Erythroblast (primary cell): ENCODE measurements at places on chromosomes 12 and 14.
A peak's percentile ranks its signal among the peaks of the same experiment; 100 is the strongest.

DNA sequence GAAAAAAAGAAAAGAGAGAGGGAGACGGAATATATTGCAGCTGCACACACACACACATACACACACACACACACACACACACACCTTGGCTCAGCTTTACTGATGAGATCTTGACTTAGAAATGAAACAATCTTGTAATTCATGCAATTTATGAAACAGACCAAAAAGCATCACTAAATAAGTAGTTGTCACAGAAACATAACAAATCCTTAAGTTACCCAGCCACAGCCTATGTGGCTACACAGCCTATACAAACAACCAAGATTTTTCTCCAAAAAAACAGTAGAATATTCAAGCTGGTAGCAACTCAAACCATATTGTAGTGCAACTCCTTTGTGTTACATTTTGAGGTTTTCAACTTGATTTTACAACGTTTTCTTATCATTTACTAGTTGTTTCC is 37.9 kb upstream of the GNG2 start:
- no peak for DNase-seq

DNA sequence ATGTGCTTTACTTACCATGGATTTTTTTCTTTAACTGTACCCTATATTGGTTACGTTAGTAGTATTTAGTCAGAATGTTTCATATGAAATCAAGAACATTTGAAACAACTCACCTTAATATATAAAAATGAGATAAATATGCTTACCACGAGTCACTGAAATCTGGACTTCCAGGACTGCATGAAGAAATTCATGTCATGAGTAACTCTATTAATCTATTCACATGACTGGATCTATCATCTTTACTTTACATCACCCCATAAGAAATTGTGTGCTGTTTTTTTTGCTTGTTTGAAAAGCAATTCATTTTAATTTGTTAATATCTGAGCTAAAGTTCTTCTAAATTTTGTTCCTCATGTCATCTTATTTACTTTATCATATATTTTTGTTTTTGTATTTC is 5.2 kb downstream of the EPYC start:
- no peak for DNase-seq

- DNase-seq, result no peak
These were observed 14.2 kb downstream of the BCL11B start for GRCh38 chr14:99257673-99258221.

- peak; percentile 96 for DNase-seq
These were observed 853 bp downstream of the USP5 start for GRCh38 chr12:6852651-6853354.

DNA sequence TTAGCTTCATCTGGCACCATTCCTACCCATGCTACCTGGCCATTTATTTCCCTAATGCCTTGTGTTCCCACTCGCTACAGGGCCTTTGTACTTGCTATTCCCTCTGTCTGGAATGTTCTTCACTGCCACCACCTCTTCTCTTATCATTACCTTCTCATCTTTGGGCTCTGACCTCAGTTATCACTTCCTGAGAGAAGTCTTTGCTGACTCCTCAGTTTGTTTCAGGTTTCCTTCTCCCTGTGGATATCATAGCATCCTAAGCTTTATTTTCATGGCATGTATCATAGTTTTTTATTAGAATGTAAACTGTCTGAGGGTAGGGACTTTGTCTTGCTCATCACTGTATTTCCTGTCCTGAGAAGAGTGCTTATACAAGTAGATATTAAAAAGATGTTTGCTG is 29.7 kb downstream of the SPATS2 start:
- no peak for DNase-seq

DNA sequence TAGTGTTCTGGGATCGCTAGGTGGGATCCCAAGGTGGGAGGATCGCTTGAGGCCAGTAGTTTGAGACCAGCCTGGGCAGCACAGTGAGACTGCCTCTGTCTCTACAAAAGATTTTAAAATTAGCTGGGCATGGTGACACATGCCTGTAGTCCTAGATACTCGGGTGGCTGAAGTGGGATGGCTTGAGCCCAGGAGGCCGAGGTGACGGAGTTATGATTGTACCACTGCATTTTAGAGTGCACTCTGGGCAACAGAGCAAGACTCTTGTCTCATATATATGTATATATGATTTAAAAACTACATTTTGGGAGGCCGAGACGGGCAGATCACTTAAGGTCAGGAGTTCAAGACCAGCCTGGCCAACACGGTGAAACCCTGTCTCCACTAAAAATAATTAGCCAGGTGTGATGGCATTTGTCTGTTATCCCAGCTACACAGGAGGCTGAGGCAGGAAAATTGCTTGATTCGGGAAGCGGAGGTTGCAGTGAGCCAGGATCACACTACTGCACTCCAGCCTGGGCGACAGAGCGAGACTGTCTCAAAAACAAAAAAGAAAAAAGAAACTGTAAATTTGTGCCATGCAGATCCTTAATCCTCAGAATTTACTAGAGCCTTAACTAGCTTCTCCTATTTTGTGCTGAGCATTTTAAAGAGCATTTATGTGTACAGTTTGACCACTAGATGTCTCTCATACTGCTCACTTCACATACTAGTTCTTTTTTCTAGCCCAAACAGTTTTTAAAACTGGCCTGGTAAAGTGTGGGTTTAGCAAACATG is 114.8 kb downstream of the MON2 start:
- peak; percentile 68 for DNase-seq

GRCh38 chr14:28759653-28760313 is 6.8 kb upstream of the FOXG1 start:
- no peak for DNase-seq

GRCh38 chr14:96203116-96203515 is 1.5 kb upstream of the BDKRB2 start:
- DNase-seq, result no peak

DNA sequence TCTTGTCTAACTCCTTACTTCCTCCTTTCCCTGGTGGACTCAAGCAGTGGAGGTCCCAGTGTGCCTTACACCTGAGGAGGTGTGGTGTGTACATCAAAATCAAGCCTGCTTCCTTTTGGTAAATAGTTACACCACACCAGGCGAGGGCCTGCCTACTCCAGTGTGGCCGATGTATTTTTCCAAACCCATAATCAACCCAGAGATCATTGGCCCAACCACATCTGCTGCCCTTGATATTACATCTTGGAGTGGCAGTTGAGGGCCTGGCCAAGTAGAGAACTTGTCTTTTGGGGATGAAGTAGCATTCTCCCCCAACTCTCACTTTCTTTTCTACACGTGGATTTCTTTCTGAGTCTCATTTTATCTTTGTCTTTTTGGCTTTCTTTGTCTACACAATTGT is 187.4 kb downstream of the EFCAB11 start:
- DNase-seq, result peak; percentile 54

DNA sequence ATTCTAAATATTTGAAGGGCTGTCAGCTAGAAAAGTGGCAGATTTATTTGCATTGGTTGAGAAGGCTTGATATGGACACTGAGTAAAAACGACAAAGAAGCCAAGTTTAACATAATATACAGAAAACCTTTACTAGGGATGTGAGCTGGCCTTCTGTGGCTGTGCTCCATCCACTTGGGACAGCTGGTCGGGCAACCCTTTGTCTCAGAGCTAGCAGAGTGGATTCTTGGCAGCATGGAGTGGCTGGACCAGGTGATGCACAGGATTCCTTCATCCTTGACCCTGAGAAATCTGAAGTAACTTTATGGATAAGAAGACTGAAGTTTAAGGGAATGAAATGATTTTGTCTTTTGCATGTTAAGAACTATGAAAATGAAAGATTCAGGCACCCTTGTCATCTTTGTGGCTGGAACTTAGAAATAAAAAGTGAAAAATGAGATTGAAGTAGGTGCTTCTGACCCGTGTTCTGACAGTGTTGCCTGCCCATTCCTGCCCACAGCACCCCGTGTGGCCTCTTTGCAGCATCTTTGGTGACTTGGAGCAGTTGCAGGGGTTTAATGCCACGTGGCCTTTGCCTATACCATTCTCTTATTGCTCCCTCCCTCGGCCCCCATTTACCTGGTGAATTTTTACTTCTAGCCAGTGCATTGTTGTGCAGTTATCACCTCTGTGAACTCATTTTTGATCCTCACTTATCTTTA is 32.6 kb downstream of the PELI2 start:
- no peak for DNase-seq

DNA sequence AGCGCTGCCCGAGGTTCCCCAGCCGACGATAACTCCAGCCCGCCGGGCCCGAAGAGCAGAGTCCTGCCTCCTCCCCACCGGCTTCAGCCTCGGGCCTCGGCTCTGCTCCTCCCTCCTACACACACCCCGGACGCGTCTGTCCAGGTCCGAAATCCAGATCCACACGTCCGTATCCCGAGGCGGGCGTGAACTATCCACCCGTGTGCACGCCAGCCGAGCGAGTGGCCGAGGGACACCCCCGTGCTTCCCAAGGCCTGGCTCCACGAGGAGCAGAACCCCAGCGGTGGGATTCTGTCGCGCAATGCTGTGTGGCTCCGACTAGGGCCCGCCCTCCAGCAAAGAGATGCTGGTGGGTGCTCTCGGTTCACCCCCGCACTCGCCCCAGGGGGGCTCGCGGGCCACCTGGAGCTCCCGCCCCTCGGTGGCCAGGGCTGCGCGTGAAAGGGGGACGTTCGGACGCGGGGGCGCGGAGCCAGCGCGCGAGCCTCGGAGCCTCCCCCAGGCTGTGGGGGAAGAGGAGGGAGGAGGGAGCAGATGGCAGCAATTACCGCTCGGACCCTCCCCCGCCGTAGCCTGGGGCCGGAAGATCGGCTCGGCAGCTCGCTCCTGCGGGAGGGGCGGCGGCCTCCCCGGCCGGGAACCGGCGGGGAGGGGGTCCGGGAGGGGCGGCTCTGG is 18.9 kb upstream of the ANKRD33 start:
- DNase-seq, result no peak

- no peak for DNase-seq
These were observed 41.0 kb downstream of the RPGRIP1 start for GRCh38 chr14:21320913-21321312.

DNA sequence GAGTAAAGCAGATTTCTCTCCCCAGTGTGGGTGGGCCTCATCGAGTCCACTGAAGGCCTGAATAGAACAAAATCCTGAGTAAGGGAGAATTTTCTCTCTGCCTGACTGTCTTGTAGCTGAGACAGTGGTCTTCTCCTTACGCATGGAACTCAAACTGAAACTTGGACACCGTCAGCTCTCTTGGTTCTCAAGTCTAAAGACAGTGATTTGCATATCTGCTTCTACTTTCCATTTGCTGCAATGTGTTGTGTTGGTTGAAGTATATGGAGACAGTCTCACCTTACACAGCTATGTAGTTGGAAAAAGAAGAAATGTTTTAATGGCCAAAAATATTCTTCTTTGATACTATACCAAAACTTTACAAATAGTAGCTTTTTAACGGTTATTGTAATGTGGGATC is 160.2 kb upstream of the LMNTD1 start:
- DNase-seq, result no peak

DNA sequence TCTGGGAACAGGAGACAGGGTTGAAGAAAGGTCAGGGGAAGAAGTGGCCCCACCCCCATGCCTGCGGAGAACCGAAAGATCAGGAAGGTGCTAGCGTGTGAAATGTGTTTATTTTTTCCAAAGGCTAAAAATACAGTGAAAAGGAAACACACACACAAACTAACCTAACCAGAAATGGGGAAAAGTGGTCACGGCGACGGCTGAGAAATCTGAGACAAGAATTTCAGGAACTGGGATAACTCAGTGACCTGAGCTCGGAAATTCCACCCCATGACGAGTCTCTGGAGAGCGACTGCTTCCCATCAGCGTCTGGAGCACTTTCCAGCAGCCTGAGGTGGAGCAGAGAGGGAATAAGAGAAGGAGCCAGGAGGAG is 16.6 kb upstream of the RND1 start:
- no peak for DNase-seq

DNA sequence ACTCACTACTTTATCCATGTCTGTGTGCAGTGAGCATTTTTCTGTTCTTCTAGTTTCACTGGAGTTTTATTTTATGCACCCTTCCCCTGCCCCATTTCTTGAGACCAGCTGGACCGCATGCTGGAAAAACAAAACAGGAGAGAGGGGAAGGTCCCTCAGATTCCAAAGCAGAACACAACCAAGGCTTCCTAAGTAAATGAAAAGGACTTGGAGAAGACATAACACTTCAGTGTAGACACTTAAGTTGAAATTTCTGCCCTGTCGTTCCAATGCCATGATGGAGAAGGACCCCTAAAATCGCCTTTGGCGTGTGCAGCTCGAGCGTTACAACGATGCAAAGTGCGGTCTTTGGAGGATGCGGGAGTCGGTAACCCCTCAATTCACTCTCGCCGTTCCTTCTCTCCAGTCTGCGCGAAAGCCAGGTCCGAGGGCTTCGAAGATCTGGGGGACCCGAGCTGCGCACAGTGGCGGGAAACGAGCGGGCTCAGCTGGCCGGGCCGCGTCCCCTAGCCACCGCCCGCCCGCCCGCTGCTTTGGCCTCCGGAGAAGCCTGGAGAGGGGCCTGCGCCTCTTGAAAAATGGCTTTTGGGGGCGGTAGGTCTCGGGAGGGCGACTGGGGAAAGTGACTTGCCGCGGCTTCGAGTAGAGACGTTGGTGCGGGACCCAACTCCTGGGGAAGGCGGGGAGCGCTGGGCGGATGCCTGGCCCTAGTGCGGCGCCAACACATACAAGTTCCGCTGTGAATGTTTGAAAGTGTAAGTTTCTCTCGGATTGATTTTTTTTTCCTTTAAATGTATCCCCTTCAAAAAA is 11.2 kb upstream of the HOXC13 start:
- no peak for DNase-seq

DNA sequence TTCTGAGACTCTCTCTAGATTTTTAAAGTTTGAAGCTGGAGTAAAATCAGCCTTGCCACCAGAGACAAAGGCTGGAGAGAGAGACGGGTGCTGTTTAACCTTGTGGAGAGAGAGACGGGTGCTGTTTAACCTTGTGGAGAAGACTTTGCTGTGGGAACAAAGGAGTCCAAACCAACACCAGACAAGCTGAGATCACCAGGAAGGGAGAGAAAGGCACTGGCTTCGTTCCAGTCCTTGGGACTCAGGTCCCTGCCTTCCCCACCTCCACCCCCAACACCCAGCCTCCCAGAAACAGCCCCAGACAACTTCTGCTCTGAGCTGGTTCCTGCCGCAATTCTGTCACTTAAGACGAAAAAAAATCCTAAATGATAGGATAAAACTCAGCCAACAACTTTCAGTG is 1389.3 kb downstream of the AACS start:
- DNase-seq, result no peak

DNA sequence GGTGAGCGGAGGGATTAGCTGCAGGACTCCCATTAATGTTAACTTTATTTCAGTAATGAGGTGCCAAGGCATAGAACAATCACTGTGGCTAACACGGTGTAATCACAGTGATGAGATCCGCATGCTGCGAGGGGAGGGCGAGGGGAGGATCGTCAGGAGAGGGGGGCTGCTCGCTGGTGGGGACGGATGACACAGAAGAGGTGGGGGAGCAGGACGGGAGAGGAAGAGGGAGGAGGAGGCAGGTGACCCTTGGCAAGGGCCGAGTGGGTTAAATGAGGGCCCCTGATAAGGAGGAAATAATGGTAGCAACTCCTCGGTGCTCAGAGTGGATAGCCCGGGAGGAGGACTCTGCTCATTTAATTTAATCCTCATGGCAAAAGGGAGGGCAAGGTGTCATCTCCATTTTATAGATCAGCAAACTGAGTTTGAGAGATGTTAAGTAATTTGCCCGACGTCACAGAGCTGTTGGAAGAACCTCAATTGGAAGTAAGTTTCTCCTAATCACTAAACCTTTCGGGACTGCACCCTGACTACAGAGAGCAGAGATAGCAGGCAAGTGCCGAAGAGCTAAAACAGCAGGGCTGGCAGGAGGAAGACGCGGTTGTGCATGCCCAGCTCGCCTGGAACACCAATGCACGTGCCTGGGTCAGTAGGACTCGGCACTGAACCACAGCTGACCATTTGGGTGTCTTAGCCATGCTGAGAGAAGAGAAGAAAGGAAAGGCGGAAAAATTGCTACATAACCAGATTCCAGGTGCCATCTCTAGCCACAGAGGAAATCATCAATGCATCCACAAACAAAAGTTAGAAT is 43.0 kb downstream of the SPRING1 start:
- no peak for DNase-seq
